ENCODE measurements at places on chromosomes 13 and 19.

- DNase-seq: no peak
Measured at GRCh38 chr19:41299755-41300089, 10.2 kb upstream of the CCDC97 start.

GRCh38 chr13:48126944-48127830 lies 32.3 kb upstream of the MED4 start:
- DNase-seq: peak; percentile 24

DNA sequence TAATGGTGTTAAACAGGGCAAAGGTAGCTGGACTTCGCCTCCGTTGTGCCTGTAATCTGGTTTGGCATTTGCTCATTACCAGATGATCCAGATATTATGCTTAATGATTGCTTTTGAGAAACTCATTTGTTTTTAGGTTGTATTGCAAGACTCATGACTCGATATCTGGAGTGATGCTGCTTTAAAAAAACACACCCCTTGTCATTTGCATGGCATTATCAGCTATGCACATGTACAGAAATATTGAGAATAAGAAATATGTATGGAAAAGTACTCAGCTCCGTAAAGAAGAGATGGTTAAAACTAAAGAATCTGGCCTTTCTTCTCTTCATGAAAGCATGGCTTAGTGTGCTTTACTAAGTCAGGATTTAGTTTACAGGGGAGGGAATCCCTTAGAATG lies 95.0 kb downstream of the ARHGEF7 start:
- DNase-seq: no peak

GRCh38 chr19:34480971-34481841 lies at the start of gene WTIP:
TSS of gene WTIP (plus strand) at chr19:34481758. CDS start at chr19:34481975, 217 bp downstream.
- DNase-seq: no peak

DNA sequence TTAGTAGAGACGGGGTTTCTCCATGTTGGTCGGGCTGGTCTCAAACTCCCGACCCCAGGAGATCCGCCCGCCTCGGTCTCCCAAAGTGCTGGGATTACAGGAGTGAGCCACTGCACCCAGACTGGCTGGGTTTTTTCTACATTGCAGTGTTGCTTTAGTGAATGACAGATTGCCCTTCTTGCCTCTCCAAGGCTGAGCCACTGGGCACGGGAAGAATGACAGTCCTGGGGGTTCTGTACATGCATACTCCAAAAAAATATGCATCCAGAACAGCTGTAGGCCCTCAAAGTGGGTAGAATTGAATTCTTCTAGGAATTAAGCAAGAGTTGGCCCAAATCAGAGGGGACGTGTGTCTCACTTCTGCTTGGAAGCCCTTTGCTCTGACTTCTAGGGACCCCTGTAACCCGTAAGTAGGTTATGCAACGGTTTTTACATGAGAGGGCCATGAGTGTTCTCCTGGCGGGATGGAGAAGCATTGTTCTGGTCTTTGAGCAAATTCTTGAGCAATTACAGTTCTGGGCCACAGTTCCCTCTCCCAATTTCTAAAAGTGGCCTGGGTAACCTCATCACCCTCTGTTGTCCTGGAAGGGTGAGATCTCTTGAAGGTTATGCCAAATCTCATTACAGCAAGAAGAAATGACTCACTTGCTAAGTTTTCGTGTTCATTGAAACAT lies 3.6 kb downstream of the ACTN4 start:
- DNase-seq: no peak

DNA sequence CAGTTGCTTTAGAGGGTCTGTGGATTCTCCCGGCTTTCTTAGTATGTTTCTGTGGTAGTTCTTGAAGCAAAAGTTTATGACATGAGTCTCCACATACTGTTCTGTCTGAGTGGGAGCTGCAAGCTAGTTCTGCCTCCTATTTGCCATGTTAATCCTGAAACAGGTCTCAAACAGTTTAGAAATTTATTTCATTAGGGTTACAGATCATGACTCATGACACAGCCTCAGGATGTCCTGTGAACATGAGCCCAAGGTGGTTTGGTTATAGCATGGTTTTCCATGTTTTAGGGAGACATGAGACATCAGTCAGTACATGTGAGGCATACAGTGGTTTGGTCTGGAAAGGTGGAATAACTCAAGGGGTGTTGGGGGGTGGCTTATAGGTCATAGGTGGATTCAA lies 77.5 kb downstream of the FNDC3A start:
- no peak for DNase-seq

DNA sequence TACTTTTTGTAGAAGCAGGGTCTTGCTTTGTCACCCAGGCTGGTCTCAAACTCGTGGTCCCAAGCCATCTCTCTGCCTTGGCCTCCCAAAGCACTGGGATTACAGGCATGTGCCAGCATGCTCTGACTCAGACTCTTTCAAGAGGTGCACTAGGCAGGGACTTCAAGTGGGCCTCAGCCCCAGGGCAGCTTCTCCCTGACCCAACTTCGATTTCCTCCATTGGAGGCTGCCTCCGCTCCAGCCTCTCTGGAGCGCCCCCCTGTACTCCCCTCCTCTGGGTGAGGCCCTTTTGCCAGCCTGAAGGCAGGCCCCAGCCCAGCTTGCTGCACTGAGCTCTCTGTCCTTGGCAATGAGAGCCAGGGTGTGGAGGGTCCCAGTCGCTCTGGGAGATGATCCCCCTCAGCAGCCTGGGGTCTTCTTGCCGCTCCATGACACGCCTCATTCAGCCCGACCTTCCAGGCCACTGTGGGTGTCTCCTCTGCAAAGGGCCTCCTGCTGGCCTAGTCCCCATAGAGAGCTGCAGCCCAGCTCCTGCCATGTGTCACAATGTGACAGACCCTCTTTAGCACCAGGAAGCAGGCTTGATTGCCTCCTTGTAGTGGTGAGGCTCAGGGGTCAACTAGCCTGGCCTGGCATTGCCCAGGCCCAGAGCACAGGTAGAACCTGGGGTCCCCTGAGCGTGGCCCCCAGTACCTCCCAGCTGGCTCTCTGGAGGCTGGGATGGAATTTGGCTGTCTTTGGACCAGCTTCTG lies 16.4 kb downstream of the CARM1 start:
- DNase-seq: no peak

- peak; percentile 80 for DNase-seq
Measured at GRCh38 chr13:52194184-52194868, 34.9 kb upstream of the NEK3 start.

GRCh38 chr13:48304143-48304876 lies 759 bp downstream of the RB1 start:
- no peak for DNase-seq

DNA sequence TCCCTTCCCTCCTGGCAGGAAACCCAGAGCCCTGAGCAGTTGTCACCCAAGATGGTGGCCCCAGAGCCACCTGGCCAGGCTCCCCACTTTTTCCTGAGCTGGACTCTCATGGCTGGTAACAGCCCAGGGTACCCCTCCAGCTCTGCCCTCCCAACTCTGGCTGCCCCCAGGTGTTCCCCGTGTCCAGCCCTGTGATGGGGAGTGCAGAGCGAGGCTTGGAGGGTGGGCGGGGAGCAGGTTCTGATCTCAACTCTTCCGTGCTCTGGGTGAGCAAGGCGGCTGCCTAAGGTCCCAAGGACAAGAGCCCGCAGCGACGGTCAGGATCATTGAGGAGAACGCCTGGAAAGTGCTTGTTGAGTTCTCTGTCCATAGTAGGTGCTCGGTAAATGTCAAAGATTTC lies 54.7 kb upstream of the GAS6 start:
- DNase-seq: no peak

DNA sequence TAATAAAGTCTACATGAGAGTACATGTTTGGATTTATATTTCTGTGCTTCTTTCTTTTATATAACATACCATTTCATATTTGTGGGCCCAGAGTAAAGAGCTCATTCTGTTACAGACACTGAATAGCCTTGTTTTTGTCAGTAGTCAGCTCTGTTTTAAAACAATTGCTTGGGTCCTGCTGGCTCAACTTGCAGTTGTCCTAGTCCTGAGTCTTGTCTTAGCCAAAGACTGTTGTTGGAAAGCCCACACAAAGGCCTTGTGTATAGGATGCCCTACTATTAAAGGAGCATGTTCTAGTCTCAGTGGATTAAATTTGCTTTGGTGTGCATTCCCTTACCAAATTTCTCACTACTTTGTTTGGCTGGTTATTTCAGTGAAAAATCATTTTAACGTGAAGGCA lies 3.8 kb upstream of the KCNRG start:
- DNase-seq: no peak

GRCh38 chr13:70518081-70518480 lies 409.8 kb upstream of the KLHL1 start:
- no peak for DNase-seq

DNA sequence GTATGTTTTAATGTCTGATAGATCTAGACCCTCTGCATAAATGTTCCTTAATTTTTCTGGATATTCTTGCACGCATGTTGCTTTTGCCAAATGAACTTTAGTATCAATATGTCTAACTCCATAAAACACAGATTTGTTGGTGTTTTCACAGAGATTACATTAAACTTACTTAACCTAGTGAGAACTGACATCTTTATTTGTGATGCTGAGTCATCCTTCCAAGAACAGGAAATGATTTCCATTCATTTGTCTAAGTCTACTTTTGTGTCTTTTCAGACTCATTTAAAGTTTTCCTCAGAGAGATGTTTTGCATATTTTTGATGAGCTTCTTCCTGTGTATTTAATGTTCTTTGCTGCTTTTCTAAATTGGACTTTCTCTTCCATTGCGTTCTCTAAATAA lies 184.0 kb downstream of the SLC7A1 start:
- no peak for DNase-seq

GRCh38 chr13:73335210-73335609 lies 276.4 kb downstream of the KLF5 start:
- no peak for DNase-seq

GRCh38 chr13:53042877-53043276 lies 14.3 kb downstream of the OLFM4 start:
- DNase-seq: no peak

DNA sequence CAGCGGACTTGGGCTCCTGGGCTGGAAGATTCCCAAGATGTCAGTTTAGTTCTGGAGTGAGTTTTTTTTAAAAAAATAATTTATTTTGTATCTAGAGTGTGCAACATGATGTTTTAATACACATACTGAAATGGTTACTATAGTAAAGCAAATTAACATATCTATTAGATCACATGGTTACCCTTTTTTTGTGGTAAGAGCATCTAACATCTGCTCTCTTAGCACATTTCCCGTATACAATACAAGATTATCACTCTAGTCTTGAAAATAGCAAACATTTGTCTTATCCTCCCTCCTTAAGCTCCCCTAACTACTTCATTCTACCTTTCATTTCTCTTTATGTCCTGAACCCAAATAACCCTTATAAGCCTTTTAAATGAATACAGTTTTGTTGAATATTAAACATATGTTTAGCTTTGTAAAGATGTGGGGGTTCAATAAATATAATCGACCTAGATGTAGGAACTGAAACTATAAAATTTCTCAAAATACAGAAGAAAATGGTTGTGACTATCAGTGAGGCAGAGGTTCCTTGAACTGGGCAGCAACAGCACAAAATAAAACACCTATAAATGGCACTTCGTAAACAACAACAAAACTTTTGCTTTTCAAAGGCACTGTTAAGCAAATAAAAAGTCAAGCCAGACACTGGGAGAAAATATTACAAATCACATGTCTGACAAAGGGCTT lies 466.6 kb downstream of the FGF9 start:
- no peak for DNase-seq

GRCh38 chr13:76380446-76381065 lies 505.6 kb downstream of the KCTD12 start:
- DNase-seq: no peak

GRCh38 chr13:50936679-50937078 lies 27.1 kb downstream of the RNASEH2B start:
- no peak for DNase-seq

- no peak for DNase-seq
Measured at GRCh38 chr19:5125797-5126497, 157.0 kb downstream of the KDM4B start.

- DNase-seq: no peak
Measured at GRCh38 chr13:59492030-59492636, 671.6 kb downstream of the DIAPH3 start.

DNA sequence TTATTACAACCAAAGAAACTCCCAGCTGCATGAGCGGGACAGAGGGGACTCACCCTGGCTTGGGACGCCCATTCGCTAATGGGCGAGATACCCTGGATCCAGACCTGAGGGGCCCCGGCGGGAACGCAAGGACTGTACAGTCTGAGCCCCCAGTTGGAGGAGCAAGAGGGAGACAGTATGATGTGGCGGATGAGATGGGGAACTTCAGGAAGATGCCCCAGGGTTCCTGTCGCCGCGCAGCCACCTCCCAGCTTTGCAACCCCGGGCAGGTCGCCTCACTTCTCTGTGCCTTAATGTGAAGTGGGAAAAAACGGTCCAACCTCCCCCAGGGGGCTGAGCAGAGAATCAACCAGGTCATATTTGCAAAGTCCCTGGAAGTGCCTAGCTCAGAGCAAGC lies 2.5 kb downstream of the NPAS1 start:
- DNase-seq: no peak

- no peak for DNase-seq
Measured at GRCh38 chr13:109348519-109349258, 437.7 kb downstream of the IRS2 start.

GRCh38 chr13:24916464-24916863 lies 152.5 kb downstream of the RNF17 start:
- DNase-seq: no peak

GRCh38 chr13:59533561-59534555 lies 629.9 kb downstream of the DIAPH3 start:
- no peak for DNase-seq

GRCh38 chr13:36343766-36344165 lies 2.4 kb downstream of the SPART start:
- DNase-seq: no peak

- no peak for DNase-seq
Measured at GRCh38 chr19:6752256-6753177, 13.0 kb downstream of the TRIP10 start.

DNA sequence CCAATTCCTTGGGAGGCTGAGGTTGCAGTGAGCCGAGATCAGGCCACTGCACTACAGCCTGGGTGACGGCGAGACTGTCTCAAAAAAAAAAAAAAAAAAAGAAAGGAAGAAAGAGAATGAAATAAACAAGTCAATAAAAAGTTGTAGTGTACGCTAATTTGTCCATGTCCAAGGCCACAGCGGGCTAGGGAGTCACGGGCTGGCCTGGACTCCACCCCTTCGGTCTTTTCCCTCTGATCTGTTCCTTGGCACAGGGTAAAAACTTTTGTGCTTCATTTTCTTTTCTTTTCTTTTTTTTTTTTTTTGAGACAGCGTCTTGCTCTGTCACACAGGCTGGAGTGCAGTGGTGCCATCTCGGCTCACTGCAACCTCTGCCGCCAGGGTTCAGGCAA lies 19.4 kb upstream of the MKNK2 start:
- DNase-seq: no peak

All from C1 segment of cervical spinal cord (tissue), 14 donors.